Stimulated activated CD8-positive, alpha-beta memory T cell treated with anti-CD3 and anti-CD28 coated beads, Interleukin-2, amount 100 ng/mL, for 1 hour (primary cell): ENCODE measurements at places on chromosomes 5 and 9.

DNA sequence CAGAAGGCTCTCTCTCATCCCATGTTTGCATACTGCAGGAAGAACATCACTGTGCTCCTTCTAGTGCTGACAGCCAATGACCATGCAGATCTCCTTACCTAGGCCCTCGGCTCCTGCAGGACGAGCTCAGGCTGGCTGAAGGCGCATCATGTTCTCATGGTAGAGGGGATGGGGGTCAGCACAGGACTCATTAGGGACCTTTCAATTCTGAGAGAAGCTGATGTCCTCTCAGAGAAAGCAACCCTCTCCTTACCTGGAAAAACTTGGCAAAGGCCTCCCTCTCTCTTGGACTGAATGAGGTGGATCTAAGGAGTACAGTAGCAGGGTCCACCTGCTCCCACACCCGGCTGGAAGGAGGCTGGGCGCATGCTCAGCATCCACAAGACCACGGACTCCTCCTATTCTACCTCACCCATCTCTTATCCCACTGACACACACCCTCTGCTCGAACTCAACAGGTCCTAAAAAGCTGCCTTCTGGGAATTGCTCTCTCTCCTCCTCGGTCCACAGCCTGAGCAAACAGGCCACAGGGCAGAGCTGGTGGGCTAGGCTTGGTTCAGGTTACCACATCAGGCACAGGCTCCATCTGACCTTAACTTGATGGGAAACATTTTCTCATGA, 2.9 kb downstream of the IPPK start:
- no peak for DNase-seq

GRCh38 chr9:126690431-126691051, 76.8 kb downstream of the LMX1B start:
- peak; percentile 31 for DNase-seq

GRCh38 chr5:94910721-94911120, 292.3 kb downstream of the SLF1 start:
- DNase-seq: no peak

DNA sequence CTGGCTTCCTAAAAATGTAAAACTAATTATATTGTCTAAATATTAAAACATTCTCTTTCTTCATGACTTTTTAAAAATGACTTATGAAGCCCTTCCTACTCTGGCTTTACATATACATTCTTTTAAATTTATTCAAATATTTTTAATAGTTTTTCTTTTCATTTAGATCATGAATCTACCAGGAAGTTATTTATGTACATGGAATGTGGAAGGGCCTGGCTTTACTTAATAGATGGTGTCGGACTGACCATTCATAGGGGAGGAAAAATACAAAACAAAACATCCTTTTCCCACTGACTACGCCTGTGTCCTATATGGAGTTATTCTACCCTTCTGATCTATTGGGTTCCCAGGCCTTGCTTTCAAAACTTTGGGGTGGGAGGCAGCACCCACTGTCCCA, 129.8 kb downstream of the MACROH2A1 start:
- no peak for DNase-seq

GRCh38 chr5:95870105-95870672, 47.7 kb upstream of the GLRX start:
- no peak for DNase-seq

DNA sequence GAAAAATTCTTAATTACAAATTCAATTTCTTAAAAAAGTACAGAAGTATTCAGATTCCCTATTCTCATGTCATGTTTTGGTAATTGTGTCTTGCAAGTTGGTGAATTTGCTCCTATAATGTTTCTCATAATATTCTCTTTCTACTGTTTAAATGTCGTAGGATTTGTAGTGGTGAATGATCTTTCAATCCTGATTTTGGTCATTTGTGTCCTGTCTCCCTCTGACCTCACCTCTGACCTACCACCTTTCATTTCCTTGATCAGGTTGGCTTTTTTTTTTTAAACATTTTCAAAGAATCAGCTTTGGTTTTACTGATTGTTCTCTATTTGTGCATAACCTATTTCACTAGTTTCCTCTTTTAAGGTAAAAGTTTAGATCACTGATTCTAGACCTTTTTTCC, 102.6 kb downstream of the AUH start:
- DNase-seq: no peak

GRCh38 chr9:137757613-137758029, 120.0 kb upstream of the CACNA1B start:
- no peak for DNase-seq

DNA sequence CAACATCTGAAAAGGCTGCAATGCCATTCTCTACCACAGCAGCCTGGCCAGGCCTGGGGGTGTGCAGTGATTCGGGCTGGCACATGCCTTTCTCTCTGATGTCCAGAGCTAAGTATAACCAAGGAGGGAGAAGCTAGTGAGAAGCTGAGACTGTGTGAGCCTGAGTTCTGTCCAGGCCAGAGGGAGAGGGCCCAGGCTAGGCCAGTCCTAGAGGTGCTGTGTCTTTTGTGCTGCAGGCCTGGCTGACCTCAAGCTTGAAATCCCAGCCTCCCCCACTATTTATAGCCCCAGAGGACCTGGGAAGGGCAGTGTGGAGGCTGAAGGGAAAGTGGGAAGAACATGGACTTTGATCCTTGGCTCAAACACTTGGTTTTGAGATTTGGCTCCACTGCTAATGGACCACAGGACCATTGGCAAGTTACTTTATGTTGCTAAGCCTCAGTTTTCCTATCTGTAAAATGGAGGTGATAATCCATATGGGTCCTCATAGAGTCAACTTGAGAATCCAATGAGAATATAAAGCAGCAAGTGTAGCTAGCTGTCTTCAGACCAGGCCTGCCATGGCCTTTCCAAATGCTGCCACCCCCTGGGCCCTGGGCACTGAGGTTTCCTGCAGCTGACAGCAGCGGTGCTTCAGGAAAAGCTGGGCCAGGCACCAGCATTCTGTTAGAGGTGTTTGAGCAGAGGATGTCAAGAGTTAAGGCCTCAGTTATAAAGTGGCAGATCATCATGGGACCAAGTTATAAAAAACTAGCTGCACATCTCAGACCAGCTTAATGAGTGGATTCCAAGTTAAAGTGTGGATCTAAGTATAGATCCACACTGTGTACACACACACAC, 21.1 kb downstream of the BNIP1 start:
- no peak for DNase-seq

DNA sequence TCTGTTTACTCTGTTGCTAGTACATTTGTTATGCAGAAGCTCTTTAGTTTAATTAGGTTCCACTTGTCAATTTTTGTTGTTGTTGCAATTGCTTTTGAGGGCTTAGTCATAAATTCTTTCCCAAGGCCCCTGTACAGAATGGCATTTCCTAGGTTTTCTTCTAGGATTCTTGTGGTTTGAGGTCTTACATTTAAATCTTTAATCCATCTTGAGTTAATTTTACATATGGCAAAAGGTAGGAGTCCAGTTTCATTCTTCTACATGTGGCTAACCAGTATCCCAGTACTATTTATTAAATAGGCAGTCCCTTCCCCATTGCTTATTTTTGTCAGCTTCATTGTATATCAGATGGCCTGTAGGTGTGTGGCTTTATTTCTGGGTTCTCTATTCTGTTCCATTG, 792.4 kb downstream of the PTPRD start:
- no peak for DNase-seq
